Bronchial smooth muscle cell (primary cell): ENCODE measurements at places on chromosomes 16 and 17. TPM values are rescaled to one million over a fixed set of nuclear protein-coding genes. Genes with fewer than 3 reads are reported as not detected.

Gene AKAP10
- 17.7 and 18.8 TPM in 2 replicates for total RNA-seq

Gene GPR179
- total RNA-seq, result 0.09 TPM in 1 of 2 replicates, not detected in the other

Gene MILR1
- total RNA-seq, result 3.0 and 7.9 TPM in 2 replicates

Gene SHCBP1
- total RNA-seq, result 1.5 and 5.7 TPM in 2 replicates
